ENCODE measurements at places on chromosomes 16 and 17. TPM values are rescaled to one million over a fixed set of nuclear protein-coding genes. Genes with fewer than 3 reads are reported as not detected.

Gene TRAF4
- 44.9 TPM for total RNA-seq

Gene PIRT
- not detected for total RNA-seq

Gene PRDM7
- not detected for total RNA-seq

Gene TMEM238L
- not detected for total RNA-seq

Gene CHST4
- 0.05 TPM for total RNA-seq

Gene HOXB1
- total RNA-seq: not detected

Gene NPIPB6
- total RNA-seq: 0.42 TPM

Gene KRTAP3-2
- not detected for total RNA-seq

Gene LYRM1
- 45.9 TPM for total RNA-seq

Gene TBC1D3B
- total RNA-seq: not detected

Gene EME1
- total RNA-seq: 6.1 TPM

Gene GCGR
- not detected for total RNA-seq

Gene SBK1
- total RNA-seq: not detected

DNA sequence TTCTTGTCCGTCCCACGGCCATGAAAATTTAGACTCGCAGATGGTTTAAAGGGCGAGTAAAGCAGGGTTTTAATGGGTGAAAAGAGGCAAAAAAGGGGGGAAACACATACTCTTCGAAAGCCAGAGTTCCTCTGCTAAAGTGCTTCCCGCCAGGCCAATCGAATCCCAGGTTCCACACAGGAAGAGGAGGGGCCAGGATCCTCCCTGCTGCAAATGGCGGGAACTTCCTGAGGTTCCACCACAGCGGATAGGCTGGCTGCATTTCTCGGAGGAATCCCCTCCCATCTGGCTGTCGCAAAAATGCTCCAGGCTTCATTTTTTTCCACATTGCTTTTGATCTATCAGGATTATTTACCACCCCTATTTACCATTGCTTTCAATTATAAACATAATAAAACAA lies 670.1 kb upstream of the CA10 start:
- DNase-seq: peak; percentile 62

GRCh38 chr17:35423761-35424160 lies 8.5 kb downstream of the SLFN12 start:
- DNase-seq: peak; percentile 30

- peak; percentile 72 for DNase-seq
Measured at GRCh38 chr16:72837846-72838585, 209.9 kb downstream of the ZFHX3 start.

- DNase-seq: peak; percentile 23
Measured at GRCh38 chr16:22141767-22142166, 20.5 kb upstream of the SDR42E2 start.

GRCh38 chr17:66406701-66407644 lies 104.6 kb downstream of the PRKCA start:
- DNase-seq: no peak

- DNase-seq: no peak
Measured at GRCh38 chr17:48737330-48738043, 8.9 kb upstream of the HOXB13 start.

- no peak for DNase-seq
Measured at GRCh38 chr16:29662729-29663015, 375 bp upstream of the SPN start.

DNA sequence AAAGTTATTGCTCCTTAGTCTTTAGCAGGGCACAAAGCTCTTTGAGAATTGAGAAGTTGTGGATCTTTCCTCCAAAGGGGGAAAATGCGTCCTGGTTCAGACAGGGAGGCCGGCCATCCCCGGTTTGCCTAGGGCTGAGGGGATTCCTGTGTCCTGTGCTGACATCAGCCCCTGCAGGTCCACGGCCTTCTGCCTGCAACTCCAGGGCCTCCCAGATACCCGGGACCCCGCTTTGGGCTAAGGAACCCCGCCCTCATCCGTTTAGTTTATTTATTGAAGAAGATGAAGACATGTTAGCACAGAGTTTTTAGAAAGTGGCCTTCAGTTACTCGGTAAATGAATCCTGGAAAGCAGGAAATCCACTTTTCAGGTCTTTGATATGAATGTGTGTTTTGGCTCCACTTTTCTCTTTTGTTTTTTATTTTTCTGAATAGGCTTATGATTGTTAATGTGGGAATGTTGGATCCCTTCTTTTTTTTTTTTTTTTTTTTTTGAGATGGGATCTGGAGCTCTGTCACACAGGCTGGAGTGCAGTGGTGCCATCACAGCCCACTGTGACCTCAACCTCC lies 65.6 kb downstream of the CRISPLD2 start:
- DNase-seq: no peak

DNA sequence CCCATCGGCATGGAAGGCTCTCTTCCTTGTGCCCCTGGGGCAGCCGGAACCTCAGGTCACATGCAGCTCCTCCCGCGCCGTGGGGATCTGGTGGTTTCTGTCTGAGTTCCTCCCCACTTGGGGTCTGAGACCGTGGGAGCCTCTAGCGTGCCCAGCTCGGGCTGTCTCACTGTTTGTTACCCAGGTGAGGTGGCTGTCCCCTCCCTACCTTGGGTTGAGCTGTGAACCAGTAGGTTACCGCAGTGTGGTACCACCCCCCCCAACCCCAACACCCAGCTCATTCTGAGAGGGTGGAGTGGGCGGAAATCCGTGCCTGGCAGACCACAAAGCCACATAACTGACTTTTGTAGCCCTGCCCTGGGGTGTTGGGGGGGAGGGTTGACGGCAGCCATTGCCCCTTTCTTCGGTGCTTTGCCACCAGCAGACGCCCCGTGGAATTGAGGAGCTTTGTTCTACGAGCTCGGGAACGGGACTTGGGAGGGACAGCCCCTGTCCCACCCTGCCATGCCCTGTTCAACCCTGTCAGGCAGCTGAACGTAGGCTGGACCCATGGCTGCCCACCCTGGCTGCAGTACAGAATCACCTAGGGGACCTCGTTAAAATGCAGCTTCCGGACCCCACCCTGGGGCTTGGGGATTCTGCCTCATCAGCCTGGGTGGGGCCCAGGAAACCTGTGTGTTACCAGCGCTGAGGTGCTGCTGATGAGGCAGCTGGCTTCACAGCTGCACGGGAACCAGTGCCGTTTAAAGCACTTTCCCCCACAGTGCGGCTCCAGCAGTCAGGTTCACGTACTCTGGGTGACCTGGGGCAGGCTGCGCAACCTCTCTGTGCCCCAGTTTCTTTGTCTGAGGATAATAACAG lies 18.5 kb downstream of the RAP1GAP2 start:
- DNase-seq: peak; percentile 56

- no peak for DNase-seq
Measured at GRCh38 chr16:64882078-64882784, 239.6 kb downstream of the CDH11 start.

DNA sequence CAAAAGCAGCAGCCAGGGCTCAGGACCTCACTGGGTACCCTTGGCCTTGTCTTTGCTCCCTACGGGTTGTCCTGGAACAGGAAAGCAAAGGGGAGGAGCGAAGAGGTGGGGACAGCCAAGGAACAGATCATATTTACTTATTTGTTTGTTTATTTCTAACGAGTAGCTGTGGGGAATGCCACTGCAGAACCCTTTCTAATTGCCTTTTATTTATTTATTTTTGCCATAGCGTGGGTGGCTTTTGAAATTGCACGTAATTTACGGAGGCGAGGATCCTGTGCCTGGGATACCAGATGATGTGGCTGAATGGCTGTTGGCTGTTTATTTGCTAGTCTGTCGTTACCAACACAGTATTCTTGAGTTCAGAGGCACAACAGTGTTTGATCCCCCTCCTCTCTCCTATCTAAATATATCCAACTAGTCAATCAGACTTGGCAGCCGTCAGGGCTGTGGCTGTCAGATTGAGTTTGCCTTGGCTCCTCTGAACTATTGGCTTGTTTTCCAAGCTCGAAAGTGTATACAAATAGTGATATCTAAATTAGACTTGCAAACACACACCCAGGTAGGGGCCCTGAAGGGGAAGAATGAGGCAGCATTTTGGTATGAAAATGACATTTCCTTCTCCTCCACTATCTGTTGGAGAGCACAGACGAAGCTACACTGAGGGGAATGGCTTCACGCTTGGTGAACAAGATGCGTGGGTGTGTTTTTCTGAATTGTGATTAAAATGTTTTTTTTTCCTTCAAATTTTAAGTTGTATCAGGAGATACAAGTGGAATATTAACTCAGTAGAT lies 110.4 kb downstream of the MSI2 start:
- DNase-seq: no peak

DNA sequence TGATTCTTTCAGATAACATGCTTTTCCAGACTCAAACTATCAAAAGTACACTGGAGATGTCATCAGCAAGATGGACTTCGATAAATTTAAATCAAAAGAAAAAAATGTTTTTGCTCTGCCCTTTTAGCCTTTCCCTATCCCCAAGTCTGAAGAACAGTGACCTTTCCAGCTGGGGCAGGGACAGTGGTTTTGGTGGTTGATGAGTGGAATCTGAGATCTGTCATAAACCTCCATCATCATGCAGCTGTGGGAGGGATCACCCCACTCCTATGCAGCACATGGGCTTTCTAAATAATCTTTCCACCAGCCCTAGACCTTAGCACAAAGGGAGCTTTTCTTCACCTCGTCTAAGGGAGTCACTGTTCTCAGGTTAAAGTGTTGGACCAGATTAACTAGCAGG lies 869.5 kb upstream of the SOX9 start:
- peak; percentile 78 for DNase-seq

DNA sequence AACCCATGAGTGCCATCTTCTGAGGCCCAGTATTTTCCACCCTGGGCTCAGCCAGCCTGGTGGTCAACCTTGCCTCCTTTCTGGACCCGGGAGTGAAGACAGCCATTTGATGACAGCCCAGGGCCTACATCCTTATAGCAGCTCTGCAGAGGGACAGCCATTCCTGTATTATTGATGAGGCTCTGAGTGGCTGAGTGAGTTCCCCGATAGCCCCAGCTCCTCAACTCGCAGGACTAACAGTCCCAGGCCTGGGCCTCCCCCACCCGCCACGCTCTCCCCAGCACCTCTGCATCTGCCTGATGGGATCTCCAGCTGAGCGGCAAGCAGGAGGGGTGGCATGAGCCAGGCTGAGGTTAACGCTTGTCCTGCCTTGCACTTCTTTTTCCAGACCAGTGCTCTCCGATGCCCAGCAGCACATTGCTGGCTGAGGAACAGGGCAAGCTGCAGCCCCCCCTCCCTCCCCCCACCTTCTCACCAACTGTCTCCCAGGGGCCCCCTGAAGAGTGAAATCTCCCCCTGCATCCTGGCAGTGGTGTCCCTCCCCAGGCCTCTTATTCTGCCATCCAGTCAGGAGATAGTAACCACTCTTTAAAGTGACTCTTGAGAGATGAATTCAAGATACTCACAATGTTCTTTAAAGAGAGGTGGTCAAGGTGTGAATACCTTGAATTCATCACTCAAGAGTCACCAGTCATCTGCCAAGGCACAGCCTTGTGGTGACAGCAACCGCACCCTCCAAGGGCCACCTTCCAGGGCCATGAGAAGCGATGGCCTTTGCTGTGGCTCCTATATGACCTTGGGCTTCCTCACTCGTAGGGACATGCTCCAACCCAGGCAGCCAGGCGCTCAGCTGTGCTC lies 23.5 kb downstream of the CACNG5 start:
- DNase-seq: no peak
